ENCODE measurements at places on chromosomes 12 and 14. TPM values are rescaled to one million over a fixed set of nuclear protein-coding genes. Genes with fewer than 3 reads are reported as not detected.

The OTOGL gene
- total RNA-seq = 15.0 TPM

The KLRC2 gene
- total RNA-seq = not detected

The RPS29 gene
- 498 TPM for total RNA-seq

- no peaks in the 10 kb centered on the region for H3K36me3 ChIP-seq
- no peaks in the 10 kb centered on the region for H3K27me3 ChIP-seq
- no peak for DNase-seq
- H3K4me3 ChIP-seq = no peak overlapping the region
Observed at GRCh38 chr14:52327374-52328226, 13.5 kb downstream of the PTGER2 start.

The PLEK2 gene
- 1.8 TPM for total RNA-seq

- H3K4me1 ChIP-seq = peaks cover 13% of the 10 kb centered on the region
- peaks cover 7% of the 10 kb centered on the region for H3K36me3 ChIP-seq
- no peaks in the 10 kb centered on the region for H3K27me3 ChIP-seq
- no peak overlapping the region for H3K4me3 ChIP-seq
- peak overlapping the region; percentile 59 for H3K27ac ChIP-seq
Observed at GRCh38 chr12:100279607-100280244, 12.7 kb downstream of the SCYL2 start.

- no peak overlapping the region for H3K4me3 ChIP-seq
- no peak overlapping the region for H3K27ac ChIP-seq
- no peaks in the 10 kb centered on the region for H3K36me3 ChIP-seq
- DNase-seq = no peak
- no peaks in the 10 kb centered on the region for H3K27me3 ChIP-seq
Observed at GRCh38 chr12:105357162-105357691, 26.7 kb downstream of the C12orf75 start.

The DACT1 gene
- 259 TPM for total RNA-seq

- no peaks in the 10 kb centered on the region for H3K27me3 ChIP-seq
- H3K36me3 ChIP-seq = no peaks in the 10 kb centered on the region
- peak overlapping the region; percentile 62 for H3K27ac ChIP-seq
- peaks cover 4% of the 10 kb centered on the region for H3K4me1 ChIP-seq
Observed at GRCh38 chr14:35215110-35215813, 76.9 kb upstream of the PSMA6 start.

DNA sequence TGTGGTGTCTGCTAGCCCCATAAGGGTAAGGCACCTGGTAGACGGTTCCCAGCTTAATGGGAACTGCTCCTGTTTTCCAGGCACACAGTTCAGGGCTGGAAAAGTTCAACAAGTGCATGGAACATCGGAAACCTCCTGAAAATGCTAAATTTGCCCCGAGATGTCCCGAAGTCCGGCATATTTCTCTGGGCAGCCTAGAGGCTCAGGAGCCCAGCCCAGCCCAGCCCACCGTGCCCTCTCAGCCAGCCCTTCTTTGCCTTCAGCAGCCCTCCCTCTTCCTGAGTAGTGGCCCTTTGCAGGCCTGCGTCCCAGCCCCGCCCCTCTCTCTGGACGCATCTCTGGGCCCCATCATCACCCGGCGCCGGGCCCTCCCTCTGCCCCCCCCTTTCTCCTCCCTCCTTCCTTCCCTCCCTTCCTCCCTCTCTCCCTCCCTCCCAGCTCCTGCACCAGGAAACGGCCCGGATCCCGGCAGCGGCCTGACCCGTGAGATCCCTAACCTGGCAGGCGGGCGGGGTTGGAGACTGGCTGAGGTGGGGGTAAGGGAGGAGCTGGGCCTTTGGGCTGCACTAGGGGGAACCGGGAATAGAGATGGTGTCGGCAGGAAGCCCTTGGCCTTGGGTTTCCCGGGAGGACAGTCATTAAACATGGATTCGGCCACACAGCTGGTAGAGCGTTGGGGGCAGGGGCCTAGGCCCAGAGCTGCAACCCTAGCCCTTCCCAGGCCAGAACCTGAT is at the start of gene BCL2L2:
Gene BCL2L2 (plus strand): TSS at position 422 of the 734 bp plus-strand sequence. CDS start 935 bp downstream, outside the sequence.
- H3K4me3 ChIP-seq = peak within 1 kb of the TSS; percentile 50
- DNase-seq = peak; percentile 95
- H3K27me3 ChIP-seq = no peaks in the 10 kb centered on the region
- H3K27ac ChIP-seq = peak within 1 kb of the TSS; percentile 88
- H3K36me3 ChIP-seq = peaks cover 5% of the 10 kb centered on the region

- H3K4me1 ChIP-seq = no peaks in the 10 kb centered on the region
- no peaks in the 10 kb centered on the region for H3K27me3 ChIP-seq
- DNase-seq = no peak
- no peaks in the 10 kb centered on the region for H3K36me3 ChIP-seq
Observed at GRCh38 chr12:125860672-125861288, 795.5 kb downstream of the AACS start.

- no peaks in the 10 kb centered on the region for H3K4me1 ChIP-seq
- H3K27ac ChIP-seq = no peak overlapping the region
- H3K4me3 ChIP-seq = no peak overlapping the region
- no peaks in the 10 kb centered on the region for H3K27me3 ChIP-seq
- no peak for DNase-seq
- no peaks in the 10 kb centered on the region for H3K36me3 ChIP-seq
Observed at GRCh38 chr12:104643819-104644669, 187.3 kb downstream of the CHST11 start.

DNA sequence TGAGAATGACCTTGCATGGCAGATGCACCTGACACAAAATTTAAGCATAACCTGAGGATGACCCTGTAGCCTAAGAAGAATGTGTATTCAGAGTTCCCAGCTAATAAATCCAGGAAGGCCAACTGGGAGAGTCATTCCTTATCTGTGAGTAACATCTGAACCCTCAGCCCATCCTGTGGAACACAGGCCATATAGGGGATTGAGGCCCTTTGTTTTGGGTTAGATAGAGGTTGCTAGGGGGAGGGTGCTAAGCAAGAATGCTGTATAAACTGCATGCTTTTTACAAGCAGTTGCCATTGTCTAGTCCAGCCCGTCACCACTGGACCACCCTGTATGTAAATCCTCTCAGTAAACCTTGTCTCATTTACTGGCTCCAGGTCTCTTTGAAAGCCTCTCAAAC is 77.0 kb downstream of the BICD1 start:
- H3K27ac ChIP-seq = no peak overlapping the region
- H3K4me3 ChIP-seq = no peak overlapping the region
- DNase-seq = no peak
- no peaks in the 10 kb centered on the region for H3K36me3 ChIP-seq

DNA sequence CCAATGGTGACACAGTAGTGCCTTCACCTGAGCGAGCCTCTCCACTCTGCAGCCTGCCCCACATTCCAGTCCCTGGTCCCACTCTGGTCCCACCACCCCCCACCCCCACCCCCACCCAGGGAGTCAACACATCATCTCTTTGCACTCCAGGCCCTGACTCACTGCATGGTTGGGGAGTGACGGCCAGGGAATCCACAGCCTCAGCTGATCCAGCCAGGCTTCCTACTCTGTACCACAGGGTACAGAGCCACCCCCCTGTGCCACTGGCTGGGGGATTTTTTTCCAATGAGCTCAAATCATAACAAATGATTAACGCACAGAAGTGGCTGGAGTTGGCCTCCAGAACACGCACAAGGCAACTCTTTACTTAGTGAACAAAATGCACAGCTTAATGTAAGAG is 233.7 kb downstream of the NTF3 start:
- no peak for DNase-seq
- H3K27me3 ChIP-seq = no peaks in the 10 kb centered on the region
- no peaks in the 10 kb centered on the region for H3K36me3 ChIP-seq
- H3K4me1 ChIP-seq = no peaks in the 10 kb centered on the region
- H3K4me3 ChIP-seq = no peak overlapping the region

DNA sequence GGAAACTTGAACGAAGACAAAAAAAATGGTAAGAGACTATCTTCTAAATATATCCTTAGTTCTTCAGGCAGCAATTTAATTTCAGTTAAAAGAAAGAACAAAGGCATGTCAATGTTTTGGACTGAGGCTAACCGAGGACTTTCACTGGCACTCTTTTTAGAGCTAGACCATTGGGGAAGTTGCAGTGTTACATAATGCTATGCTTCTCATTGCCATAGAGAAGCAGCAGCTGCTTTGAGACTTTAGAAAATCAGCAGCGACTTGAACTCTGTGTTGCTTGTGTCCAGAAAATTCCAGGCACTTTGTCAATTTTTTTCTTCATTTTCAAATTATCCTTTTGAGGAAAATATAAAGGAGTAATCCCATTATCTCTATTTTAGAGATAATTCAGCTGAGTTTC is 964.2 kb downstream of the NRXN3 start:
- H3K4me3 ChIP-seq = no peak overlapping the region
- no peaks in the 10 kb centered on the region for H3K36me3 ChIP-seq
- H3K27ac ChIP-seq = no peak overlapping the region
- H3K4me1 ChIP-seq = no peaks in the 10 kb centered on the region
- no peak for DNase-seq

GRCh38 chr14:105314287-105315200 is at the start of gene PACS2:
PACS2 (plus strand) TSS chr14:105314748; CDS start chr14:105314919, 171 bp downstream.
- DNase-seq = peak; percentile 94
- H3K27me3 ChIP-seq = no peaks in the 10 kb centered on the region
- peak within 1 kb of the TSS; percentile 49 for H3K27ac ChIP-seq
- H3K36me3 ChIP-seq = no peaks in the 10 kb centered on the region
- H3K4me1 ChIP-seq = peaks cover 9% of the 10 kb centered on the region
- H3K4me3 ChIP-seq = peak within 1 kb of the TSS; percentile 62

- H3K27me3 ChIP-seq = no peaks in the 10 kb centered on the region
- no peak overlapping the region for H3K27ac ChIP-seq
- H3K4me1 ChIP-seq = peaks cover 24% of the 10 kb centered on the region
- H3K36me3 ChIP-seq = no peaks in the 10 kb centered on the region
Observed at GRCh38 chr12:68617160-68617926, 6.6 kb downstream of the RAP1B start.

DNA sequence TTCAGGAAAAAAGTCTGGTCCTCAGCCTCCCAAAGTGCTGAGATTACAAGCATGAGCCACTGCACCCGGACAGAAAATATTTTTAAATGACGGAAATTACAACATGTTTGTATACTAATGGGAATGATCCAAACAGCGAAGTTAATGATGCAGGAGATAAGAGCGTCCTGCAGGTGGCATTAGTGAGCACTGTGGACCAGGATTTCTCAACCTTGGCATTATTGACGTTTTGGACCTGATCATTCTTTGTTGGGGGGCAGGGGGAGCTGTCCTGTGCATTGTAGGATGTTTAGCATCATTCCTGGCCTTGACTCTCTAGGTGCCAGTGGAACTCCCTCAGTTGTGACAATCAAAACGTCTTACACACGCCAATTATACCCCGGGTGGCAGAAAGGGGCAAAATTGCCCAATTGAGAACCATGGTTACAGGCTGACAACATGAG is 34.1 kb downstream of the SCFD1 start:
- no peak overlapping the region for H3K27ac ChIP-seq
- H3K4me1 ChIP-seq = no peaks in the 10 kb centered on the region
- no peaks in the 10 kb centered on the region for H3K27me3 ChIP-seq
- peak; percentile 43 for DNase-seq
- H3K4me3 ChIP-seq = no peak overlapping the region

The TMEM263 gene
- total RNA-seq = 87.4 TPM

- no peaks in the 10 kb centered on the region for H3K36me3 ChIP-seq
- DNase-seq = no peak
- no peaks in the 10 kb centered on the region for H3K4me1 ChIP-seq
- no peaks in the 10 kb centered on the region for H3K27me3 ChIP-seq
- H3K27ac ChIP-seq = no peak overlapping the region
- H3K4me3 ChIP-seq = no peak overlapping the region
Observed at GRCh38 chr14:55964091-55964490, 154.1 kb upstream of the PELI2 start.

GRCh38 chr14:34489324-34489723 is 27.3 kb upstream of the SPTSSA start:
- H3K4me1 ChIP-seq = no peaks in the 10 kb centered on the region
- H3K27me3 ChIP-seq = no peaks in the 10 kb centered on the region
- H3K4me3 ChIP-seq = no peak overlapping the region

The OR10A7 gene
- not detected for total RNA-seq

GRCh38 chr12:234891-235415 is 21.0 kb upstream of the SLC6A12 start:
- H3K4me3 ChIP-seq = no peak overlapping the region
- H3K27me3 ChIP-seq = no peaks in the 10 kb centered on the region
- peaks cover 3% of the 10 kb centered on the region for H3K4me1 ChIP-seq

GRCh38 chr12:93767524-93767863 is 90.3 kb downstream of the CRADD start:
- no peak for DNase-seq
- no peaks in the 10 kb centered on the region for H3K27me3 ChIP-seq
- H3K4me3 ChIP-seq = no peak overlapping the region
- no peak overlapping the region for H3K27ac ChIP-seq

DNA sequence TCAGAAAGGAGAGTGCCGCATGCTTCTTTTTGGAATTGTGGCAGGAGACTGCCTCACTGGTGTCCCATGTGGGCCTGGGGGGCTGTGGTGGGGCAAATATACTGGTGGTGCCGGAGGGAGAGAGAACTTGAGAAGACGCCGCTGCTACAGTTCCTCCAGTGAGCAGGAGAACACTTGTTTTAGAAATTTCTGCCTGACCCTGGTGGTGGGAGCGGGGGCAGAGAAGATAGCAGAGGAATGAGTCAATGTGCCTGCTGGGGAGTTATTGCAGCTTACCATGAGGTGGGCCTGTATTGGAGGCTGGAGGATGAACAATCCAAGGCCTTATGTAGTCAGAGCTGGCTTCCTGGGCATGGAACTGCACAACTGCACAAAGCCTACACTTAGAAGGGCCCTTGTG is 211.8 kb downstream of the SNAPC1 start:
- no peak overlapping the region for H3K4me3 ChIP-seq
- H3K27me3 ChIP-seq = no peaks in the 10 kb centered on the region
- peak; percentile 18 for DNase-seq

The CISTR gene
- total RNA-seq = not detected

GRCh38 chr14:97413022-97413539 is 615.9 kb downstream of the VRK1 start:
- DNase-seq = no peak
- H3K36me3 ChIP-seq = no peaks in the 10 kb centered on the region
- H3K4me3 ChIP-seq = no peak overlapping the region
- H3K27me3 ChIP-seq = peaks cover 76% of the 10 kb centered on the region

DNA sequence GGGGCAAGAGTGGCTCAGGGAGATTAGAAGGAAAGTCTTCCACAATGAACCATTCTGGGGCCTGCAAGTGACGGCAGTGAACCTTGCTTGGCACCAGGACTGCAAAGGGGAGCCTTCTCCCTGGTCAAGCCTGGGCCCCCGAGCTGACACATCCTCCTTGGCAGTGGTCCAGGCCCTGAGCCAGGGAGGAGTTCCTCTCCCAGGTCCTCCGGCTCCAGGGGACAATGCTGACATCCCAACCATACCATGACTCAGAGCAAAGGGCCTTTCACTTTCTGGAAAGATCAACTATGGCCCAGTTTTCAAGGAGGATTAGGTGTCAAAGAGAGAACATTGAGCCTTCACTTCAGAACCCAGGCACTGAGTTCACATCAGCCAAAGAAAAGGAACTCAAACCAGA is 756.5 kb upstream of the TBX3 start:
- no peak overlapping the region for H3K27ac ChIP-seq
- no peak overlapping the region for H3K4me3 ChIP-seq
- DNase-seq = no peak

- H3K36me3 ChIP-seq = no peaks in the 10 kb centered on the region
- no peak for DNase-seq
- no peak overlapping the region for H3K4me3 ChIP-seq
- H3K27ac ChIP-seq = no peak overlapping the region
Observed at GRCh38 chr12:92452763-92453162, 250.0 kb upstream of the PLEKHG7 start.

The SERPINA1 gene
- total RNA-seq = not detected

GRCh38 chr12:72272091-72272661 is at the start of gene TRHDE:
TRHDE (plus strand) TSS chr12:72272370; CDS start chr12:72272644, 274 bp downstream.
- H3K36me3 ChIP-seq = no peaks in the 10 kb centered on the region
- peak within 1 kb of the TSS; percentile 44 for H3K4me3 ChIP-seq
- H3K27ac ChIP-seq = no peak within 1 kb of the TSS
- DNase-seq = peak; percentile 35
- no peaks in the 10 kb centered on the region for H3K4me1 ChIP-seq
- H3K27me3 ChIP-seq = peaks cover 78% of the 10 kb centered on the region

All from cardiac muscle cell (in vitro differentiated cells and primary cell).